Renal cortex interstitium (tissue), 15 donors: ENCODE measurements at places on chromosomes 7 and 10. TPM values are rescaled to one million over a fixed set of nuclear protein-coding genes. Genes with fewer than 3 reads are reported as not detected.

- DNase-seq, result no peak
These were observed 102.3 kb downstream of the EPC1 start for GRCh38 chr10:32244421-32245207.

GRCh38 chr7:48691788-48692187 lies 232.6 kb upstream of the CDC14C start:
- no peak for DNase-seq

DNA sequence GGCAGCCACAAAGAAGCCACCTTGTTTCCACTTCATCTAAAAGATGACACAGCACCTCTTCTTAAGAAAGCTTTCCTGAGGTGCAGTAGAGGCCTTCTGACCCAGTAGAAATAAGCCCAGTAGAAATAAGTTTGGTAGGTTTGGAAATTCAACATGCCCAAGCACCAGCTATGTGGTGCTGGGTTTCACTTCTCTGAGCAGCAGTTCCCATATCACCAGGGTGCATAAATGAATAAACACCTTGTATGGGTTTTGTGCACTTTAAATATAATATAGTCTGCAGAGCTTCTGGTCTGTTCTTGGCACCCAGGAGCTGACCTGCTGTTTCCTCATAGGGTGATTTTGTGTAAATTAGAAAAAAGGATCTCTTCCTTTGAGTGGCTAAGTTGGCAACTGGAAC lies 492.4 kb upstream of the SORCS1 start:
- no peak for DNase-seq

DNA sequence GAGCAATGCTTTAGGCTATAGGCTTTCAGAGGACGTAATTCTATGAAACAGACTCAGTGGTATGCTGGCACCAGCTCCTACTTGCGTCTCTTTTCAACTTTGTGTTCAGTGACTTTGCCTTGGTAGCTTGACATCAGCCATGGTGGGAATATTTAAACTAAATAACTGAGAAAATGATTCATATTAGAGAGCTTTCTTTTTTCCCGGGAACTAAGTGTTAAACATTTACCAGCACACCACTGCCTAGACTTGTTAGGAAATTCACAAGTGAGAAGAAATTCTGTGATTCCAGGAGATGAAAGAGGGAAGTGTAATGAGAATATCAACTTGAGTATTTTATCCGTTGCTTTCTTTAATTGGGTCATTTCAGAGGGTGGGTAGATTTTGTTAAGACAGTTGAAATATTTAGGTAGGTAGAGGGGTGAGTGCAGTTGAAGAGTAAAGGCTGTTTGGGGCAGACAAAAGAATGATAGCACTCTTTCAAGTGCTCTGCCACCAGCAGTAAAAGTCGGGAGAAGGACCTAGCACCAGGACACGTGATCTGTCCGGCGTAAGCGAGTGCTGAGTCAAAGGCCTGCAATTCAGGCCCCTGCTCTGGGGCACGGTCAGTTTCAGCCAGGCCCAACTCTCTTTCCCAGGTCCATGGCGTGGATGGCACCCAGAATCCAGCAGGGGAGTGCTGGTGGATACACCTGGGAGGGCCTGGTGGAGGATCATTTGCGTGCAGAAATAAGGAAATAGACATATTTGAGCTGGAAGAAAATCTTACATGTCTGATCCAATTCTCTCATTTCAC lies 206.3 kb downstream of the SNX10 start:
- no peak for DNase-seq

- no peak for DNase-seq
These were observed 177.6 kb downstream of the PLXDC2 start for GRCh38 chr10:19993714-19994315.

GRCh38 chr10:87095236-87095945 lies 385 bp downstream of the SHLD2 start:
- DNase-seq, result no peak

DNA sequence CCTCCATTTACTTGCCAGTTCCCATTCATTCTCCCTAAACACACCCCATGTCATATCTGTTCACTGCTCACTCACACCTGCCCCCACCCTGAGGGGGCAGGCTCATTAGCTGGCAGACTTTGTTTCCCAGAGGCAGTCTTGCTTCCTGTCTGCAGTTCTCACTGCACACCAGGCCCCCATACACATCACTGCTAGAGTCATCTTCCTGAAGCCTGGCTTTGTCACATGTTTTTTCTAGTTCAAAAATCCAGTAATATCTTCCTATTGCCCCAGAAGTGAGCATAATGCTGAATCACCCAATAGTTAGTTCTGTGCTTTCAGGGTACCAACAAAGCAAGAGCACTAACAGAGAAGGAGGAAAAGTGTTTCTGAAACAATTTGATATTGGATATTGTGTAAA lies 1.9 kb downstream of the LRRC72 start:
- no peak for DNase-seq

Gene DNAJB9
- polyA plus RNA-seq, result 41.1 TPM

Gene FLNC
- polyA plus RNA-seq, result 17.8 TPM

Gene KCNIP2
- 8.1 TPM for polyA plus RNA-seq
